Cerebellar cortex (tissue), 1 donor: ENCODE measurements at places on chromosomes 3 and 15.

GRCh38 chr3:14810801-14811661 lies 7.7 kb upstream of the FGD5 start:
- DNase-seq, result no peak

DNA sequence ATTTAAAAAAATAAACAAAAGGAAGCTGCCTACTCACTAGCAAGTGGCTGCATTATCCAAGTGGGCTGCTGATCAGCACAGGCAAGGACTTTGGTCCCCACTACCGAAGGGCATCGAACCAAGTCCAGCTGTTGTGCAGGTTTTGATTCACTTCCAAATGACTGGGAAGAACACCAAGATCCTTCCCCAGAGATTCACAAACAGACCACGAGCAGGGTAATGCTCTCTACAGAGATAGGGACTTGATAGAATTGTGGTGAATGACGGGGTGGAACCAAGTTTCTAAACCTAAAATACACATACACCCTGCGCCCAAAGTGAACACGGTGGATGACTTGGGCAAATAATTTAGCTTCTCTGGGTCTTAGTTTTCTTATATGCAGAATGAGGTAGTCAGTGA lies 203.7 kb upstream of the ICE2 start:
- no peak for DNase-seq

DNA sequence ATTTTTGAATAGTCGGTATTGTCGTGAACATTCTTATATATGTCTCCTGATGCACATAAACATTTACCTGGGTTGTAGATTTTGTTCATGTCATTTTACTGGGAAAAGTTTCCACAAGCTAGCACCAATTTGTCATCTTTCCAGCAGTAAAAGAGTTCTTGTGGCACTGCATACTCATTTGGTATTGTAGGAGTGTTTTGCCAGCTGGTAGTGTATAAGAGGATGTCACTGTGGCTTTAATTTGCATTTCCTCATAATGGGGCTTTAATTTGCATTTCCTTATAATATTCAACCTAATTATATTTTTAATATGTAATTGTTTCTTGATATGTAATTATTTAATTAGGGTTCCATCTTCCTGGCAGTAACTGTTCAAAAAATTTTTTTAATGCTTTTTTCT lies 21.2 kb upstream of the TNFSF10 start:
- no peak for DNase-seq

- DNase-seq, result no peak
Observed at GRCh38 chr3:154112146-154112852, 8.9 kb upstream of the ARHGEF26 start.

GRCh38 chr3:121592856-121593702 lies at the start of gene FBXO40:
Gene FBXO40 (plus strand): TSS chr3:121593379. CDS start chr3:121620576, 27,197 bp downstream.
- DNase-seq, result no peak

GRCh38 chr3:143207338-143207961 lies 87.9 kb downstream of the CHST2 start:
- DNase-seq, result no peak

- DNase-seq, result no peak
Observed at GRCh38 chr15:101142711-101143110, 109.1 kb downstream of the CHSY1 start.

DNA sequence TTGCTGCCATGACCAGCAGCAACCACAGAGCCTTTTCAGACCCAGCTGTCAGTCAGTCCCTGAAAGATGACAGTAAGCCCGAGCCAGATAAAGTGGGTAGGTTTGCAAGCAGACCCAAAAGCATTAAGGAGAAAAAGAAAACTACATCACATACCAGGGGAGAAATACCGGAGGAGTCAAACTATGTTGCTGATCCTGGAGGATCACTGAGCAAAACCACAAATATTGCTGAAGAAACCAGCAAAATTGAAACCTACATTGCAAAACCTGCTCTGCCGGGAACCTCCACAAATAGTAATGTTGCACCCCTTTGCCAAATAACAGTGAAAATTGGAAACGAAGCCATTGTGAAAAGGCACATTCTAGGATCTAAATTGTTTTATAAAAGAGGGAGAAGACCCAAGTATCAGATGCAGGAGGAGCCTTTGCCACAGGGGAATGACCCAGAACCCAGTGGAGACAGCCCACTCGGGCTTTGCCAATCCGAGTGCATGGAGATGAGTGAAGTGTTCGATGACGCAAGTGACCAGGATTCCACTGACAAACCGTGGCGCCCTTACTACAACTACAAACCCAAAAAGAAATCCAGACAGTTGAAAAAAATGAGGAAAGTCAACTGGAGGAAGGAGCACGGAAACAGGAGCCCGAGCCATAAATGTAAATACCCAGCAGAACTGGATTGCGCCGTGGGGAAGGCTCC lies 42.1 kb upstream of the RASA2 start:
- no peak for DNase-seq

GRCh38 chr3:12797124-12797891 lies 828 bp downstream of the CAND2 start:
- DNase-seq, result no peak

GRCh38 chr3:180657094-180657493 lies 22.2 kb downstream of the CCDC39 start:
- no peak for DNase-seq

DNA sequence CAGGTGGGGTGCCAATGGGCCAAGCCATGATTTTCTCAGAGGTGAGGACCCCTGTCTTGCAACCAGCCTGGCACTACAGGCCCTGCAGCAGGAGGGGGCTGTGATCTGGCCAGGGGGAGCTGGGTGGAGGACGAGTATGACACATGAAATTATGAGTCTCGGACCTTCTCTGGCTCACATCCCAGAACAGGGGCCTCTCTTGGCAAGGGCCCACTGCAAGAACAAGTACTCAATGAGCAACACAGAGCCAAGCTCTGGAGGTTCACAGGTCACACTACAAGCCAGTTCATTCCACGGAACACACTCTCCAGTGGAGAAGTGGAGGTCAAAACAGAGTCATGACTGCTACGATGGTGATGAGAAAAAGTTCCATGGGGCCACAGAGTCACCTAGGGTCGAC lies 28.3 kb downstream of the CCDC32 start:
- no peak for DNase-seq

GRCh38 chr15:31392761-31393401 lies 66.2 kb downstream of the KLF13 start:
- DNase-seq, result no peak

- DNase-seq, result no peak
Observed at GRCh38 chr3:133474817-133475216, 75.0 kb downstream of the BFSP2 start.

DNA sequence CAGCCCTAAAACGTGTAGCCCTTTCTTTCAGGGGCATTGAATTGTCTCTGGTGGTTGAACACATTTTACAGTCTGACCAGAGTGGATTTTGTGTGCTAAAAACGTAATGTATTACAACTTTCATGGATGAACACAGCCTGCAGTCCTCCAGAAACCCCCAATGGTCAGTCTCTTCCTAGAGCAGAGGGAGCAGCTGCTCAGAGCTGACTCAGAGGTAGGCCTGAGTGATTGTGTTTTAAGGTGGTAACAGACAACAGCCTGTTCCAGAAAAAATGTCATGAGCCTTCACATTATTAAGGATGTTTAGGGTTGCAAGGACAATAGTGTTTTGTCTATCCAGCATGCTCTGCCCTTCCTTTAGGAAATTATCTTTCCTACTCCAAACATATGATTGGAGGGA lies 34.5 kb upstream of the CTNNB1 start:
- DNase-seq, result no peak

DNA sequence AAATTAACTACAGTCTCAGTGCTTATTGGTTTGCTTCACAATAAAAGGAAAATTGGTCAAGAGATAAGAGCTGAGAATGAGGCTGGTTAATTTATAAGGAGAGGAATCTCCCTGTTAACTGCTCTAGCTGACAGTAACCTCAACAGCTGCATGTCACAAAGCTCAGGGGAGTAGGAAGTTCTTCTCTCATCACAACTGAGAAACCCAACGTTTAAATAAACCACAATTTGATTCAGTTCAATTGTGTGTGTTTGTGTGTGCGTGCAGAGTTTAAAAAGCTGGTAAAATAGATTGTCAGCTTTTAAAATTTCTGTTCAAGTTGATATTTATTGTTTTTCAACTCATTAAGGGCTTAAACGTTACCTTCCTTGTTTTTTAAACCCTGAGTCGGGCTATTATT lies 3.5 kb upstream of the TGFBR2 start:
- no peak for DNase-seq

- no peak for DNase-seq
Observed at GRCh38 chr3:194133661-194134230, 2.2 kb upstream of the HES1 start.
